ENCODE measurements at places on chromosomes 1 and 21.

DNA sequence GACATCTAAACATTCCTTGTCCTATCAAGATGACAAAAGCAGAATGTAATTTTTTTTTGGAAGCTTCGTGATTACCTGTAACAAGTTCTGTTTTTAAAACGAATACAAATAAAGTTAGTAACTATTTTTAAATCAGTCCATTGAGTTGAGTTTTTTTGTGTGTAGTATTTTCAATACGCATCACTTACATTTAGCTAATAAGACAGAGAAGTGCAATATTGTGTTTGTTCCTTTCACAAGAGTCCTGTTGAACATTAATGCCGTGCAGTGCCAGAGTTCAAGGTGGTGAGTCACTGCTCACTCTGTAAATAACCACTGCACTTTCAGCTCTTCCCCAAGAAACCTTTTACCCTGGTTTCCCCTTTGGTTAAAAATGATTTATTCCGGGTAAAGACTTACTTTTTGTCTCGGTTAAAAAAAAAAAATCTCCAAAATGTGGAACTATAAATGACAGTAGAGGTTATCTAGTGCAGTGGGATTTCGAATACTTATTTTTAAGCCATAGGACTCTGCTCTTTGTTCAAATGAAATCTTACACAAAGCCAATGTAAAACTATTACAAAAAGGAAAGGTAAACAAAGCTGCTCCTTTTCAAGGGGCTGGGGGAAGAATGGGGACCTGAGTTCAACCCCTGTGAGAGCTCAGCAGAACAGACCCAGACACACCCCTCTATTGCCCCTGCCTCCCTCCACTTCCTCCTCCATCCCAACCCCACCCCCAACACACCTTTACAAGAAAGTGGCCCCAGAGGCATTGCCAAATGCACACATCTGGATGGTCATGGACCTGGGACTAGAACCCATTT lies 14.8 kb upstream of the NCMAP start:
- DNase-seq = no peak

DNA sequence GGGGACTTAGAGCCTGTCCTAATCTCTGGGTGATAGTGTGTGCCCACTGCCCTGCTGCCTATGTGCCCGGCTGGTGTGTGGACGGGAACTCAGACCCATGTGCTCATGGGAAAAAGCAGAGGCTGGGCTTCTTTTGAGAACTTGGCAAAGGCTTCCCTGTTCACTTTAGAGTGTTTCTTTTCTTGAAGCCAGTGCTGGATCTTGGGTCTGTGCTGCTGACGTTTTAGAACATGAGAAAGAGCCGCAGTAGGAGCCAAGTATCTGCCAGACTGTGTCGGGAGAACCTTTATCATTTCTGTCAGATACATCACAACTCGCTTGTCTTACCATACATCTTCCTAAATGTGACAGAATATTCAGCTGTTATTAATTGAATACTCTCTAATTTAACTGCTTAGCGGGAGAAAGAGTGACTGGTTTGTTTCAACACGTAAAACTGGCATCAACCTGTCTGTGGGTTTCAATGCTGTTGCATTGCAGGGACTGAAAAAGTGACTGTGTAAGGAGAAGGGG lies 195.2 kb downstream of the PBX1 start:
- DNase-seq = no peak

- DNase-seq = no peak
Observed at GRCh38 chr1:39542924-39543323, 33.7 kb downstream of the PABPC4 start.

GRCh38 chr1:165635329-165635728 lies 4.3 kb downstream of the MGST3 start:
- DNase-seq = no peak

- peak; percentile 39 for DNase-seq
Observed at GRCh38 chr1:9825093-9826074, 1.6 kb upstream of the CLSTN1 start.

DNA sequence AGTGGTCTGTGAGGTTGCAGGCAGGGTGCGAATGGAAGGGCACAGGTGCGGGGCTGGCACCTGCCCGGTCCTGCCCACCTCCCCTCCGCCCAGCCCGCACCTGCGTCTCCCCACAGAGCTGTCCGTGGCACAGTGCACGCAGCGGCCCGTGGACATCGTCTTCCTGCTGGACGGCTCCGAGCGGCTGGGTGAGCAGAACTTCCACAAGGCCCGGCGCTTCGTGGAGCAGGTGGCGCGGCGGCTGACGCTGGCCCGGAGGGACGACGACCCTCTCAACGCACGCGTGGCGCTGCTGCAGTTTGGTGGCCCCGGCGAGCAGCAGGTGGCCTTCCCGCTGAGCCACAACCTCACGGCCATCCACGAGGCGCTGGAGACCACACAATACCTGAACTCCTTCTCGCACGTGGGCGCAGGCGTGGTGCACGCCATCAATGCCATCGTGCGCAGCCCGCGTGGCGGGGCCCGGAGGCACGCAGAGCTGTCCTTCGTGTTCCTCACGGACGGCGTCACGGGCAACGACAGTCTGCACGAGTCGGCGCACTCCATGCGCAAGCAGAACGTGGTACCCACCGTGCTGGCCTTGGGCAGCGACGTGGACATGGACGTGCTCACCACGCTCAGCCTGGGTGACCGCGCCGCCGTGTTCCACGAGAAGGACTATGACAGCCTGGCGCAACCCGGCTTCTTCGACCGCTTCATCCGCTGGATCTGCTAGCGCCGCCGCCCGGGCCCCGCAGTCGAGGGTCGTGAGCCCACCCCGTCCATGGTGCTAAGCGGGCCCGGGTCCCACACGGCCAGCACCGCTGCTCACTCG lies 23.3 kb downstream of the FTCD start:
- DNase-seq = no peak

GRCh38 chr1:226988334-226988666 lies 48.2 kb downstream of the COQ8A start:
- DNase-seq = no peak

DNA sequence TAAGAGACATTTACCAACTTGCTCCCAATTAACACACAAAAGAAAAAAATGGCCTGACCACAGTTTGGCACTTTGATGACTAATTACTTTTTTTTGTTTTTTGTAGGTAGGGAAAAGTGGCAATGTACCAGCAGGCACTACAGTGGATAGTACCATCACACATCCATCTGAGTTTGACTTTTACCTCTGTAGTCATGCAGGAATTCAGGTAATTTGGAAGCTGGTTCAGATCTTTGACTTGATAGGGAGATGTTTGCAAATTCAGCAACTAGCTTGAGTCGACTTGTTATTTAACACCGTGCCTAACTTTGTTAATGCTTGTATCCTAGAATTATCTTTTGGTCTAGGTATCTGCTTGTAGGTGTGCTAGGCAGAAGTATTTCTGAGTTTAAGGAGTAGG lies 33.0 kb upstream of the AGO1 start:
- DNase-seq = no peak

- DNase-seq = no peak
Observed at GRCh38 chr1:28426831-28427230, 57.3 kb downstream of the PHACTR4 start.

GRCh38 chr1:1760715-1761114 lies 17.6 kb downstream of the NADK start:
- no peak for DNase-seq
